Activated CD4-positive, alpha-beta memory T cell treated with anti-CD3 and anti-CD28 coated beads for 36 hours (primary cell): ENCODE measurements at places on chromosomes 13 and 19.
A peak's percentile ranks its signal among the peaks of the same experiment; 100 is the strongest.

GRCh38 chr19:6460099-6460884 lies 700 bp upstream of the SLC25A23 start:
- peak; percentile 98 for DNase-seq

- DNase-seq = no peak
These were observed 36.1 kb downstream of the ADPRHL1 start for GRCh38 chr13:113417008-113417751.

GRCh38 chr13:31437975-31438374 lies 238.2 kb downstream of the B3GLCT start:
- DNase-seq = no peak

DNA sequence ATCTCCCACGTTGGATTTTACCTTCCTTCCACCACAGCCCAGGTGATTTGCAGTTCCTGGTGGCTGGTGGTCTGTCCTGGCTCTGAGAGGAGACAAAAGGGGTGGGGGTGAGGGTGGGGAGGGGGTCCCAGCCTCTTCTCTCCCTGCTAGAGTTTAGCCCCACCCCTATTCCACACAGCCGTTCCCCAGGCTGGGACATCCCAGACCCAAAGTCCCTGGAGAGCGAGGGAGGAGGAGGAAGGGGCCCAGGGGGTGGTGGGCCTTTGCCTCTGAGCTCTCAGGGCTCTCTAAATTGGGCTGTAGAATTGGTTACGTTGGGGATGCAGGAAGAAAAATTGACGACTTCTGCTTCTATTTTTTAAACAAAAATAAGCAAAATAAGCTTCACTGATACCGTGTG lies 81.9 kb downstream of the SLC6A16 start:
- no peak for DNase-seq

DNA sequence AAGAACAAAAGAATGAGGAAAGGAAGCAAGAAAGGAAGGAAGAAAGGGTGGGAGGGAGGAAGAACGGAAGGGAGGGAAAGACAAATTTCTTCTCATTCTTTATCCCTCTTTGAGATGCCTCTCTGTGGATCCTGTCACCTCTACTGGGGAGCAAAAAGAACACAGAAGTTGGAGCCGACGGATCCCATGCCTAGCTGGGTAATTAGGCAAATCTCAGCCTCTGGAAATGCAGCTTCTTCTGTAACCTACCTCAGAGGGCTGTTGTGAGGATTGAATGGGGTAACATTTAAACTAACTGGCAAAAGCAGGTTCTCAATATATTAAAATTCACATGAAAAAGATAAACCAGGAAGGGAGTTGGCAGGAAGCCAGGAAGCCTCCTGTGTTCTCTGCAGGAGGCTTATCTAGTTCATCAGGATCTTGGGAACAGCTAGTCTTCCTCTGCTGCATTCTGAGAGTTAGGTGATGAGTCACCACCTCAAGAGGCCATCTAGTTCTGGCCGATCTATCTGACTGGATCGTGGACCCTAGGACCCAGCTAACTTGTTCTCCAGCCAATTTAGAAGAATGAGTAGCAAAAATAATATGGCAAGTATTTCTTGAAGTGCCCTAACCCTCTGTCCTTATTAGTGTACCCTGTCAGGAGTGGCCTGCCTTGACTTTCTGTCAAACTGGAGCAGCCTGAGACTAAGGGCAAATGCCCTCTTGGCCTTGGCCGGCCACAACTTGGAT lies 15.2 kb upstream of the CPB2 start:
- no peak for DNase-seq

- DNase-seq = no peak
These were observed 170.2 kb downstream of the FOXO1 start for GRCh38 chr13:40496035-40496810.

DNA sequence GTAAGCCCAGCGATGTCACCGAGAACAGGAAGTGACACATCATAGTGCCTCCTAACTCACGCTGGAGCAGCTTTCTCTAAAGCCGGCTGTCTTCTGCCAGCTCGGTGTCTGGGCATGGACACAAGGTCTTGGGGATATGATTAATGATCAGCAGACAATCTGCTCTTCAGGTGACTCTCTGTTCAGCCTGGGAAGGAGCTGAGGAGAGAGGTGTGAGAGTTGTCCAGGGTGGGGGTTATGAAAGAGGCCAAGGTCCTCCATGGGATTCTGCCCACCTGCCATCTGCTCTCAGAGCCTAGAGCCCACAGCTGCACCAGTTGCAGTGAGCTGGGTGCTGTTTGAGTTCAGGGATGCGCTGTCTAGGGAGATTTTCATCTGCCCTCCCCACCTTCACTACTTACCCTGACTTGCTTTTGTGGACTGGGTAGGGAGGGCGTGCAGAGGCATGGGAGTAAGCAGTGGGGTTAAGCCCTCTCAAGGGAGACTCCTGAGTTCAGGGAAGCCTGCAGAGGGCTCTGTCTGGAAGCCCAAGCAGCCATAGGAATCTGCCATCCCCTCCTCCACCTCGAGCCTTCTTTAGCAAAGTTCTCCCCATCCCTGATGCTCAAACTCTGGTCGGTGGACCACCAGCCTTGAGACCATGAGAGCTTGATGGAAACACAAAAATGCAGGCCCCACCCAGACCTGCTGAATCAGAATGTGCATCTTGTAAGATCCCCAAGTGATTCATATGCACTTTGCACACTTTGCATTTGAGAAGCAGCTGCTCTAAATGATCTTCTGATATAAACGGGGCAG lies 539.7 kb downstream of the RFC3 start:
- DNase-seq = no peak

- DNase-seq = no peak
These were observed 1422.4 kb upstream of the MIR17HG start for GRCh38 chr13:89925107-89925506.

DNA sequence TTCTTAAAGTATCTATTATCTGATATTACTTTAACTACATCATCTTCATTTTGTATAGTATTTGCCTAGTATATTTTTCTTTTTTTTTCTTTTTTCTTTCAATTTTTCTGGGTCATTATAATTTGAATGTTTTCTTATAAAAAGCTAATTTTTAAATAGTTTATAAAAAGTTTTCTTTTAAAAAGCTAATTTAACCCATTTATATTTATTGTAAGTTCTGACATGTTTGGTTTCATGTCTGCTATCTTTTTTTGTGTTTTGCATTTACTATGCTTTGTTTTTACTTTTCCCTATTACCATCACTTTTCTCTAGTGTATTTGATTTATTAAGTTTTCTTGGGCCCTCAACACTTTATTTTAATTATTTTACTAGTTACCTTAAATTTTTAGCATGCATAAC lies 22.6 kb upstream of the RCBTB2 start:
- no peak for DNase-seq

DNA sequence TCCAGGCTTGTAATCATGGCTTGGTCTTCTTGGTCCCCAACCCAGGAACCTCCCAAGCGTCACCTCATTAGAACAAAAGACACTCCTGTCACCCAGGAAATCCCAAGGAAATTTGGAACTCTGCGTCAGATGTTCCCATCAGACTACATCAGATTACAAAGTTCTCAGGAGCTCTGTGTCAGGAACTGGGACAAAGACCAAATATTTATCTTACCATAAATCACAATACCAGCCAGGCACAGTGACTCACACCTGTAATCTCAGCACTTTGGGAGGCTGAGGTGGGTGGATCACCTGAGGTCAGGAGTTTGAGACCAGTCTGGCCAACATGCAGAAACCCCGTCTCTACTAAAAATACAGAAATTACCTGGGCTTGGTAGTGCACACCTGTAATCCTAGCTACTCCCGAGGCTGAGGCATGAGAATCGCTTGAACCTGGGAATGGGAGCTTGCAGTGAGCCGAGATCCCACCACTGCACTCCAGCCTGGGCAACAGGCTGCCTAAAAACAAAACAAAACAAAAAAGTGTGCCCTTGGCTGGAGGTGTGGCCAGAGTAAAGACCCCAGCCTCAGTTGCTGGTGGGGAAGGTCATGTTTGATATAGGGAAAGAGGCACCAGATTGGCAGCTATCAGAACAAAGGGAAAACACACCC lies 16.7 kb upstream of the CCDC124 start:
- DNase-seq = no peak

GRCh38 chr13:32272021-32272683 lies 43.0 kb downstream of the ZAR1L start:
- no peak for DNase-seq

DNA sequence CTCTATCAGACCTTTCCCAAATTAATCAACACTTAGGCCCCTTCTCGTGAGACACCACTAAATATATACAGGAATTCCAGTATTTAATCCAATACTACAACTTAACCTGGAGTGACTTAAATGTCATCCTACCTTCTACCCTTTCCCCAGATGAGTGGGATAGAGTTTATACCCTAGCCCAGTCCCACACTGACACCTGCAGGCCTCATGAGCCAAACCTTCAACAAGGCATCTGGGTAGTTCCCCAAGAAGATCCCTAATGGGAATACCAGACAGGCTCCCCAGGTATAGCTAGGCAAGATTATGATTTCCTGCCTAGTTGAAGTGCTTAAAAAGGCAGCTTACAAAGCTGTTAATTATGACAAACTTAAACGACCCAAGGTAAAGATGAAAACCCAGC lies 15.9 kb downstream of the ZNF83 start:
- DNase-seq = no peak

- no peak for DNase-seq
These were observed 612.5 kb upstream of the ATXN8OS start for GRCh38 chr13:69495096-69495495.

- DNase-seq = peak; percentile 40
These were observed 36.8 kb upstream of the C1QTNF9 start for GRCh38 chr13:24272452-24273161.
